ENCODE measurements at places on chromosomes 12 and 14. TPM values are rescaled to one million over a fixed set of nuclear protein-coding genes. Genes with fewer than 3 reads are reported as not detected.

DNA sequence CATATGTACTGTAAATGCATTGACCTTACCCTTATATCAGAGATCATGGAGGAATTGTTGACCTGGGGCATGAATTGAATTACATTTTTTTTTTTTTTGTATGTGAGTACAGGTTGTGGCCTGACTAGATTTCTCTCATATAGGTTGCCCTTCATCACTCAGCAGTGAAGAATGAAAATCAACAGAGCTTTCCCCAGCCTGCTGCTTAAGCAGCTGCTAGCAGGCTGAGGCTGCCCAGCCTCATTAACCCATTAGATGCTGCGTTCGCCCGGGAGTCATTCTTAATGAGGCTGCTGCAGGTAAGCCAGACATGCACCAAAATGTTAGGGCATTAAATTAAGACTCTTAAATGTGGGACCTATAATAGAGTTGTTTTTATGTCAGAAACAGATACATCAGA lies 236.0 kb downstream of the ETNK1 start:
- H3K4me3 ChIP-seq = no peak overlapping the region
- H3K4me1 ChIP-seq = no peaks in the 10 kb centered on the region
- H3K36me3 ChIP-seq = no peaks in the 10 kb centered on the region
- no peak for DNase-seq

- peaks cover 2% of the 10 kb centered on the region for H3K27me3 ChIP-seq
- H3K4me3 ChIP-seq = no peak overlapping the region
- no peak for DNase-seq
- no peak overlapping the region for H3K27ac ChIP-seq
- H3K4me1 ChIP-seq = no peaks in the 10 kb centered on the region
These were observed 356.7 kb downstream of the LRIG3 start for GRCh38 chr12:58563621-58564020.

The RAPGEF3 gene
- total RNA-seq = 0.83 TPM

The STAC3 gene
- 2.5 TPM for total RNA-seq

DNA sequence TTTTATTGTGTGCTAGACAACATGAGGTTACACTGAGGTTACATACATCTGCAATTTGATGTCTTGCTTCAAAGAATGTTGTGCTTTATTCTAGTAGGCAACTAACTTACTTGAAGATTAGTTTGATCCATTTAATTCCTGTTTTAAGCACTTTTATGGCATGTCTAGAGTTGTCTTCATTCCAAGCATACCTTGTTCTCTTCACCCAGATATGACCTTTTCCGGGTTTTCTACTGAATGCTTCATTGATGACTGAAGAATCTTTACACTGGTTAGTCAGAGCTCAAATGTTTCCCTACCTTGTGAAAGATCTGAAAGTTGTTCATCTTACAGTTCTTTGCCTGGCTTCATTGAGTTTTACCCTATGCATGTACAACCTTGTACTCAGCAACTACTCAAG lies 274.0 kb upstream of the KITLG start:
- no peaks in the 10 kb centered on the region for H3K36me3 ChIP-seq
- peaks cover 2% of the 10 kb centered on the region for H3K27me3 ChIP-seq
- H3K4me3 ChIP-seq = no peak overlapping the region
- no peaks in the 10 kb centered on the region for H3K4me1 ChIP-seq

GRCh38 chr12:111045941-111046340 lies 125.6 kb upstream of the MYL2 start:
- H3K27me3 ChIP-seq = no peaks in the 10 kb centered on the region
- no peak overlapping the region for H3K4me3 ChIP-seq
- no peak for DNase-seq
- H3K36me3 ChIP-seq = no peaks in the 10 kb centered on the region

DNA sequence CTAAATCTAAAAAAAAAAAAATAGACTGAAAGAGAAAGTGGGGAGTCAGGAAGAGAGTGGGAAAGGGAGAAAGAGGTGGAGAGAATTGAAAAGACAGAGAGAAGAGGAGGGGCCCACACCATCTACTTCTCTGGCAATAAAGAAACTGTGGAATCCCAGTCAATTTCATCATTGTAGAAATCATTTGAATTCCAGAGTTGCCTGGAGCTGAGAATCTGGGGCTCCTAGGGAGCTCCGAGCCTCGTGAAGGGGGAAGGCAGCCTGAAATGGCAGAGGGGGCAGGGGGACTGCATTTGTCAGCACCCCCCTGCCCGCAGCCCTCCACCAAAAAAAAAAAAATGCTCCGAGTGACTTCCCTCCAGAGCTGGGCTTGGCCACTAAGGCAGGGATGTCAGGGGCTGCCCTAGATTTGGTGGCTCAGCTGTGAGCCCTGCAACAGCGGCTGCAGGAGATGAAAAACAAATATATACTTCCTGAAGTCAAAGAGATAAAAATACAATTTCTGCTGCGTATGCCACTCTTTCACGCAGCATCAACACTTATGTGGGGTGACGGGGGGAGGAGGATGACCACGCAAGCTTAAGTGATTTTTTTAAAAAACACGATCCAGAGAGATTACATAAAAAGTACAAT lies 80.5 kb downstream of the BCL11B start:
- peaks cover 60% of the 10 kb centered on the region for H3K36me3 ChIP-seq
- no peak for DNase-seq
- peak overlapping the region; percentile 99 for H3K27ac ChIP-seq
- peaks cover 89% of the 10 kb centered on the region for H3K4me1 ChIP-seq
- H3K27me3 ChIP-seq = no peaks in the 10 kb centered on the region

The KRT85 gene
- total RNA-seq = not detected
